ENCODE measurements at places on chromosomes 2 and 18.

GRCh38 chr2:38039121-38039910, 36.6 kb downstream of the CYP1B1 start:
- DNase-seq: no peak

DNA sequence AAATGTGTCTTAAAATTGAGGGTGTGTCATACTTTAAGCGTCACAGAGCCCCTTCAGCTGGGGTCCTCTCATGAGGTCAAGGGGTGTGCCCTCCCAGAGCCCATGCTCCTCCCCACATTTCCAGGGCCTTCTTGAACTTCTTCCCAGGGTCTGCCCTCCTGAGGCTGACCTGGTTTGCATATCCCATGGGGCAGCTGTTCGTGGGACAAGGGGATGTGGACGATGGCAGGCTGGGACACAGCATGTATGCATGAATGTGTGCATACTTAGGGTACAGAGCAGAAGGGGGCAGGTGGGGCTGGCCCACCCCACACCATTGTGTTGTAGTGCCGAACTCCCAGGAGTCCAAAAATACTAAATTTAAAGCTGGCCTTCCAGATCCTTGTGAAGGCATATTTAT, 46.2 kb upstream of the TAF1B start:
- no peak for DNase-seq

- DNase-seq: no peak
These were observed 234.0 kb downstream of the ZNF407 start for GRCh38 chr18:74831571-74832250.

GRCh38 chr18:51330148-51330547, 132.7 kb upstream of the MEX3C start:
- no peak for DNase-seq

- DNase-seq: no peak
These were observed 692.6 kb upstream of the TMEFF2 start for GRCh38 chr2:192887337-192887736.

DNA sequence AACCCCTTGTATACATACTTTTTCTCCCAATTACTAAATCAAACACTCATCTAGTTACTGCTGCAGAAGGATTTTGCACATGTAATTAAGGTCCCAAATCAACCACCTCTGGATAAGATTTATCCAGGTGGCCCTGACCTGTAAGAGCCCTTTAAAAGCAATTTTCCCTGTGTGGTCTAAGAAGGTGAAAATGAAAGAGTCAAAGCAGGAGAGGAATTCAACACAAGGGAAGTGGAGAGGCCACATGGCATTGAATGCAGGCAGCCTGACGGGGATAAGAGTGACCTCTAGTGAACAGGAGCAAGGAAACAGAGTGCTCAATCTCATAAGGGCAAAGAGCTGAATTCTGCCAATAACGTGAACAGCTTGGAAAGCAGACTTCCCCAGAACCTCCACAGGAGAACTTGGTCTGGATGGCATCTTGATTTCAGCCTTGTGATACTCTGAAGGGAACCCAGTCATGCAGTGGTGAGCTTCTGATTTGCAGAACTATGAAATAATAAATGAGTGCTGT, 27.2 kb downstream of the PPP3R1 start:
- no peak for DNase-seq

GRCh38 chr2:68088940-68089339, 26.1 kb upstream of the C1D start:
- DNase-seq: no peak

DNA sequence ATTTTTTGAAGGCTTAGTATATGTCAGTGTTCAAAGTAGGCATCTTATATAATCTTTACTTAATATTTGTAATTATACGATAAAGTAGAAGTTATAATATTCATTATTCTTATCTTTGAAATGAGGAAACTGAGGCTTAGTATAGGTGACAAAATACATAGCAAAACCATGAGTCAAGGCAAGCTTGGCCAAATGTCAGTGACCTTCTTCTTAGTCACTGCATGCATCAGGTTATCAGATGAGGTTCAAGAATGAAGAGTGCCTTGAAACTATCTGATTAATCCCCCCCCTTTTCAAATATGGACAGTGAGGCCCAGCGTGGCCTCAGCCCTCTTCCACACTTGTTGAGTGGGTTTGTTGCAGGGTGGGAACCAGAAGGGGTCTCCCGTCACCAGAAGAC, 59.3 kb downstream of the PMAIP1 start:
- no peak for DNase-seq

GRCh38 chr18:49137093-49137492, 186.3 kb upstream of the SMAD7 start:
- no peak for DNase-seq

- no peak for DNase-seq
These were observed 28.2 kb downstream of the SERTAD2 start for GRCh38 chr2:64625299-64626145.

DNA sequence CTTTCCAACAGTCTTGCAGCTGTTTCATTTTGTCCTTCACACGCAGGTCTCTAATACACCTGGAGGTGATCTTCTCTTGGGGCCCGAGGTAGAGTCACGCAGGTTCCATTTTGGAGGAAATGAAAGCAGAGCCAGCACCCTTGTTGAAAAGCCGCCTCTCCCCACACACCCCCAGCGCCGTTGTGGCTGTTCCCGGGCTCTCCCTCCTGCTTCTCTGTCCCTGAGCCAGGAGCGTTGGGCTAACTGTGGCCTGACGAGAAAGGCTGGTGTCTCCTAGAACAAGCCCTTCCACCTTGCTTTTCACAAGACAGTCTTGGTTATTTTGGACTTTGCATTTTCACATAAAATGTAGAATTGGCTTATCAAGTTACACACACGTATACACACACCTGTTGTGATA, 16.3 kb downstream of the SNED1 start:
- no peak for DNase-seq

GRCh38 chr18:79496237-79496977, 100.7 kb downstream of the NFATC1 start:
- no peak for DNase-seq

- no peak for DNase-seq
These were observed 1353.6 kb downstream of the DPP10 start for GRCh38 chr2:115796078-115796477.

DNA sequence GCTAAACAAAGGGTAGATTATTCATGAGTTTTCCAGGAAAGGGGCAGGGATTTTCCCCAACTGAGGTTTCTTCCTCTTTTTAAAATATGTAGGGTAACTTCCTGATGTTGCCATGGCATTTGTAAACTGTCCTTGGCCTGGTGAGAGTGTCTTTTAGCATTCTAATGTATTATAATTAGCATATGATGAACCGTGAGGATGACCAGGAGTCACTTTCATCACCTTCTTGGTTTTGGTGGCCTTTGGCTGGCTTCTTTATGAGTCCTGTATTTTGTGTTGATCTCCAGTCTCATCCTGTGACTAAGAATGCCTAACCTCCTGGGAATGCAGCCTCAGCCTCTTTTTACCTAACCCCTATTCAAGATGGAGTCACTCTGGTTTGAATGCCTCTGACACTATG, 391.0 kb upstream of the LINC00305 start:
- no peak for DNase-seq

DNA sequence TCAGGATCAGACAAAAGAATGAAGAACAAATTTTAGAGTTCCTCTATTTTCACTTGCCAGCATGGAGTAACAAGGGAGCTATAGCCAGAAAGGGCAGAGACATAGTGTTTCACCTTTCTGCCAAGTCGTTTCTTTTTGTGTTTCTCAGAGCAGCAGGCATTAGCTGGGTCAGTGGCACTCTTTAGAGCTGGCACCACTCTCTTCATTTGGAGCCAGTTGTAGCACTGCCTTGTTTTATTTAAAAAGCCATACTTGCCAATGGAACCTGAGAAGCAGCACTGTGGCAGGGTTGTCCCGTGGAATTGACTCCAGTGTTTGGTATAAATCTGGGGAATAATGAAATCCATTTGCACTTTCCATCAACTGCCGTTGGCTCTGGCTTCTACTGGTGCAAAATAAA, 64.0 kb downstream of the LRRTM4 start:
- DNase-seq: no peak

GRCh38 chr2:190980630-190981209, 33.3 kb downstream of the STAT1 start:
- DNase-seq: no peak

- no peak for DNase-seq
These were observed 5.8 kb upstream of the ADNP2 start for GRCh38 chr18:80103231-80103630.

- no peak for DNase-seq
These were observed 130.7 kb upstream of the RNF152 start for GRCh38 chr18:62023536-62023935.

- DNase-seq: no peak
These were observed 911.4 kb upstream of the ZEB2 start for GRCh38 chr2:145431181-145431951.

- no peak for DNase-seq
These were observed 607 bp upstream of the UBE2F start for GRCh38 chr2:237966250-237966564.

- DNase-seq: no peak
These were observed 30.9 kb downstream of the SKA1 start for GRCh38 chr18:50405582-50406271.

DNA sequence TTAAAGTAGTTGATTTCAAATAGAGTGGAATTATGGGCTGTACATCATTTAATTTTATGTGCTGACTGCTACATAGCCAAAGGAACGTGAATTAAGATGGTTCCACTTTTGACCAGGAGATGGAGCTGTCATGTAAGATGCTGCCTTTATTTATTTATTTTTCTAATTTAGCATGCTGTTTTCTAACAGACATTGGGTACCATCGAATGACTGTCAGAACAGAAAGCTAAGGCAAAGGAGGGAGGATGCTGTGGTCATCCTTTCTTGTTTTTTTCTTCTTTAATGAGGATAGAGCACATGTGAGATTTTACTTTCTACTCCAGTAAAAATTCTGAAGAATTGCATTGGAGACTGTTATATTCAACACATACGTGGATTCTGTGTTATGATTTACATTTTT, at the start of gene SCN2A:
Gene SCN2A, plus strand, starts transcription at position 185 of the 400 bp plus-strand sequence. CDS start 56,410 bp downstream, outside the sequence.
- no peak for DNase-seq

DNA sequence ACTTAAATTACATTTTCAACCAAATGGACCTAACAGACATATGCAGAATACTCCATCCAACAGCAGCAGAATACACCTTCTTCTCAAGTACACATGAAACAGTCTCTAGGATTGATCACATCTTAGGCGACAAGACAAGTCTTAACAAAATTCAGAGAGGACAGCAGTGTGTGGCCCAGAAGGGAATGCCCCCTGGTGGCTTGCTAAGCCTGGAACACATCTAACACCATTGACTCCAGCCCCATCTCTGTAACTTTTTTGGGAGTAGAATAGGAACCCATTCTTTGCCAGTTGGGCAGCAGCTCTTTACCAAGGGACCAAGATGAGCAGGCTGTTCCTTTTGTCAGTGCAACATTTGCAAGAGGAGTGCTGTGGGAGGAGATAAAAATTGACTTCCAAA, 249.9 kb downstream of the PLCL1 start:
- DNase-seq: no peak

DNA sequence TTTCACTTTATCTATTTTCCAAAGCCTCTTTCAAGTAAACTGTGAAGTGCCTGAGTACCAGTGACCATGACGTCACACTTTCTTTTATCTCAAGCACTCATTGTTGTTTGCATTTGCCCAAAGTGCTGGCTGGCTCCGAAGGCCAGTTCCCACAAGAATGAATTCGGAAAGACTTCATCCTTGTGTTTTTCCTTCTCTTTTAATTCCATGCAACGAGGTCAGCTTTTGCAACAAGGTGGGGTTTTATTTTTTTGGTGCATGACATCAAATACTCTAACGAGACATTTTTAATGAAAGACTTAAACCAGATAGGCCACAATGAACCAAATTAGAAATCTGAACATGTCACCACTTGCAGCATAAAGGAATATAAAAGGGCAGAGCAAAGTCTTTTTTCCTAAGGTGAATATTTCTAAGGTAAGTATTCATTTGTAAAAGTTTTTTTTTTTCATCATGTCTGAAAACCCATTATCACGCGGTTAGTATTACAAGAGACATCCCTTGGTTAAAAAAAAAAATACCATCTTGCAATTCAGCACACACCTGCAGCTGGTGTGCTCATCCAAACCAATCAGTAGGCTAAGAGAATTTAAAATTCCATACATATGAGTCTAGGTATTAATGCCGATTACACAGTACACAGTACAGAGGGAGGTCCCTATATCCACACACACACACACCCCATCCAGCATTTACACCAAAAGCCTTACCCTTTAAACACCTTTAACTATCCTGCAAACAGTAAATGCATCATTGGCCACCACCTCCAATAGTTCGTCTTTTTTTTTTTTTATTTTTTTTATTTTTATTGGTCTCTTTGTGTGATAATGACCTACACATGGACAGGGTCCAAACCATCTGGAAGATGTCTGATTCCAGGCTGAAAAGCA, 2.3 kb downstream of the ARL4C start:
- DNase-seq: no peak

GRCh38 chr2:234139755-234140154, 89.3 kb downstream of the SPP2 start:
- no peak for DNase-seq

GRCh38 chr18:24674200-24674599, 213.8 kb downstream of the HRH4 start:
- no peak for DNase-seq

- no peak for DNase-seq
These were observed 51.4 kb downstream of the PAX8 start for GRCh38 chr2:113227290-113227689.

GRCh38 chr2:96819128-96819875, 3.2 kb downstream of the CNNM3 start:
- peak; percentile 68 for DNase-seq

- no peak for DNase-seq
These were observed 74.5 kb downstream of the NEDD4L start for GRCh38 chr18:58118536-58118935.

GRCh38 chr2:204180649-204181048, 244.1 kb downstream of the ICOS start:
- DNase-seq: no peak

GRCh38 chr2:107168141-107168540, 282.2 kb upstream of the ST6GAL2 start:
- DNase-seq: no peak

DNA sequence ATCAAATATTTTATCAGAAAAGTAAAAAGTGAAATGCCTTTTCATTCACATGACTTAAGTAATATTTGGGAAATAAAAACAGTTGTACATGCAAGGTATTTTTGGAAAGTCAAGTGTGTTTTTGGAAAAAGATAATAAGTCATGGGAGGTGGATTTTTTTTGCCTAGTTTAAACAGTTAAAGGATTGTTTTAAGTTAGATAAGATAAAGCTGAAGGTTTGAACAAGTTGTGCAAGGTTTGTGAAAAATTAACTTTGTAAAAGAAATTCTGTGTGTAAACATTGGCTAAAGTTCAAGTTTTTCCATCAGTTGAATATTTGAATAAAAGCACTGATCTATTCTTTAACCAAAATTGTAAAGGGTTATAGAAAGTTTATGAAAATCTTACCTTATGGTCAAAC, 207.9 kb upstream of the RGPD4 start:
- DNase-seq: no peak

DNA sequence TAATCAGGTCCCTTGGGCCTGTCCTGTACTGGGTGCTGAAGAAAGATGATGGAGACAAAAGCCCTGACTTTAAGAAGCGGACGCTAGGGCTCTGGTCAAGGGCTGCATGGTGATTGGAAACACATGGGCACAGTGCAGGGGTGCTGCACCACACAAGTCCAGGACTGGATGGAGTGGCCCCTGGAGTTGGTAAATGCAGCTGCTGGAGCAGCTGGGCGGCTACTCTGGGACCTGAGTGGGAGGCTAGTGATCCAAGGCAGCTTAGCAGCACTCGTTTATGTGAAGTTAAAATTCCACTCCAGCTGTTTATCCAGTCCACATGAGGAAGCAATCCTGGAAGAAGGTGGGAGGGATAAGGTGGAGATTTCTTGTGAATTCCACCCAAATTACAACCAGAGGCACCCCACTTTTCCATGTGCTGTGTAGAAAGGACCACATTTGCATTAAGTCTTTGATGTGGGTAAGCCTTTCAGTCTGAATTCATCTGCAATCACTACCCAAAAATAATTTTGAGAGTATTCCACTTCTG, 24.9 kb downstream of the MERTK start:
- no peak for DNase-seq

All from cerebellar nuclear complex (tissue), 1 donor.